ENCODE measurements at places on chromosomes 5 and 9.

DNA sequence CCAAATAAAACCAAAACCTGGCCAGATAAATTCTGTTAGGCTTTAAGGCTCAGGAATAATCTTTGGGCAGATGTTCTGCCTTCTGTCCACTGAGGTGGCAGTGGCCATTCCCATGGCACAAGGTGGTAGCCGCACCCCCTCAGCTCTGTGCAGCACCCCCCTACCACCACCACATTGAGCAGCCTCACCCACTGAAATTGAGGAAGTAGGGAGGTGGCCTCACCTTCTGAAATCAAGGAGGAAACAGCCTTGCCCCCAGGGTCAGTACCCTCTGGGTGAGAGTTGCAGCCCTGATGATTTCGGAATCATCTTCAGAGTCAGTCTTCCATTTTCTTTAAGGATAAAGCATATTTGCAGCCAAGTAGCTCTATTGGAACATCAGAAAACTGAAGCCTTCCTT is 204.8 kb upstream of the PIK3R1 start:
- no peak for DNase-seq

GRCh38 chr5:52466113-52466512 is 321.6 kb upstream of the ITGA1 start:
- DNase-seq, result no peak

DNA sequence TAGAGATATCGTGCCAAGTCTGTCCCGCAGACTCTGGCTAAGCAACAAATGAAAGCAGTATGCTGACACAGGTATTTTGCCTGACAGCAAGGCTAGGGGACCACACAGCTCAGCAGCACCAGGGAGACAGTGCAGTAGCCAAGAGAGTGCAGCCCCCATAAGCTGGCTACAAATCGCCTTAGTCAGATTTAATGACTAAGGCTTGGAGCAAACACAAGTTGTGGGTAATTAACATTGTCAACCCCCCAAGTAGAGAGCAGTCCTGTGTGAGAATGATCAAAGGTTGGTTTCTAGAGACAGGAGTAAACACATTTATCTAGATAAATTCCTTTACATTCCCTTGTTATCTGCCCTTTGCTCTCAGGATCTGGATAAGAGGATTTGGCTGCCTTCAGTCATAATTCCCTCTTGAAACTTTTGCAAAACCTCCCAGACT is 1434.5 kb upstream of the CDH6 start:
- DNase-seq, result no peak

GRCh38 chr9:100216178-100216787 is 117.2 kb downstream of the INVS start:
- DNase-seq, result no peak

- no peak for DNase-seq
Observed at GRCh38 chr9:133031496-133031911, 707 bp downstream of the GTF3C5 start.

DNA sequence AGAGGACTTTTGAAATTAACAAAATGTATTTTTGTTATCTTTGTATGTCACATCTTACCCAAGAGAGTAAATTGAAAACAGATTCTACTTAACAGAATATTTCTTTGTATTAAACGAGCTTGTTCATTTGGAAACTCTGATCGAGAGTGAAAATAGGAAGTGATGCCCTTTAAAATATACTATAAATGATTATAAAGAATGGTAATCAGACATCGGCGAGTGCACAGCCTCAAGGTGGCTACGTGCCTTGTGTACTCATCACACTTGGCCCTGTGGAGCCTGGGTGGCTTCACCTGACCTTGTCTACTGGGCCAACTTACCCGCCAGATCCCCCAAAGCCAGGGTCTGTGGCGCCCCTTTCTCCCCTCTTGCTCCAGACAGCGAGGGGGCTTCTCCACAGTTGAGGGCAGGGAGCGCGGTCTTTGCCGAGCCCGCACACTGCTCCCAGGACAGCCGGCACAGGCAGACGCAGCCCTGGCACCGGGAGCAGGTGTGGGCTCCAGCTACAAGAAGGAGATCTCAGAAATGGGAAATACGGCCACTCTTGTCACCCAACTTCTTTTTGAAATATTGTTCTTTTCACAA is 243.2 kb downstream of the CEMIP2 start:
- DNase-seq, result no peak

GRCh38 chr5:2112173-2113025 is 229.7 kb upstream of the IRX4 start:
- no peak for DNase-seq

DNA sequence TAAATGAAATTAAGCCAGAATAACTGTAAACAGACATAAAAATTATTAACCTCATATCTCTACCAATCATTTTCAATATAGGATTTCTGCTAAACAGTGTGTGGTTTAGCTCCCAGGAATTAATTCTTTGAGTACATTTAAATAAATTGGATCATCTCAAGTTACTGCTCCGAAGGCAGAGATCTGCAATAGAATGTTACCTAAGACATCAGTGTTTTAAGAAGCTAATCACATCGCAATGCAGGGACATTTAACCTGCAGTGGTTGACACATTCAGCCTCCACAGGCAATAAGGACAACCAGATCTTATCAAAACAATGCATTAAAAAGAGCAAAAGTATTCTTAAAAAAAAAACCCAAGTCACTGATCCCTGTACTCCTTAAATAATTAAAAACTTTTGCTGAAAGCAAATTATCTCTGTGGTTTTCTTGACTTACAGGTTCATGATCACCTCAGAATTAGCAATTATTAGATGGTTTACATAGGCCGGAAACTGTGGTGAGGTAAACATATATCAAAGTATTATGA is 45.7 kb downstream of the PRDM6 start:
- DNase-seq, result no peak

- no peak for DNase-seq
Observed at GRCh38 chr9:108543251-108543778, 312.5 kb downstream of the ACTL7B start.

GRCh38 chr5:126846344-126846743 is 69.4 kb downstream of the LMNB1 start:
- no peak for DNase-seq

- DNase-seq, result no peak
Observed at GRCh38 chr5:107025712-107026497, 644.8 kb downstream of the EFNA5 start.

DNA sequence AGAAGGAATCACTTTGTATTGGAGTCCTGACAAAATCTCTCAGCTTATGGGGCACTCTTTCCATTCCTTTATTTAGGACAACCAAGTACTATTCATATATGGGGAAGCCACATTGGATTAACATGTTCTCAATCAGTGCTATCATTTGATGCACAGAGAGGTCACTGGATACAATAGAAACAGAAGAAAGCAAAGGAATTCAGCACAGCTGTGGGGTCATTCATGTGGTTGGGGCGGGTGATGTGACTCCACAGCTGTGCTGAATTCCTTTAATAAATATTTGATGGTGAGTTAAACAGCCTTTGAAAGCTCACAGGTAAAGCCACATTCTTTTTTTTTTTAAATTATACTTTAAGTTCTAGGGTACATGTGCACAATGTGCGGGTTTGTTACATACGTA is 854 bp upstream of the TEX48 start:
- no peak for DNase-seq
